Umbilical cord (tissue), 2 donors: ENCODE measurements at places on chromosomes 2 and 18. TPM values are rescaled to one million over a fixed set of nuclear protein-coding genes. Genes with fewer than 3 reads are reported as not detected.

HNMT gene
- 72.7 TPM for total RNA-seq

CDCA7 gene
- 2.2 TPM for total RNA-seq

SERPINB11 gene
- 16.6 TPM for total RNA-seq

ASAP2 gene
- total RNA-seq, result 11.3 TPM

GCG gene
- total RNA-seq, result 2.4 TPM

RND3 gene
- total RNA-seq, result 222 TPM

TEX51 gene
- not detected for total RNA-seq

TNS1 gene
- 255 TPM for total RNA-seq
